ENCODE measurements at places on chromosomes 16 and 17.

GRCh38 chr16:55730115-55730514 is 74.3 kb downstream of the SLC6A2 start:
- no peak for DNase-seq

GRCh38 chr16:49521734-49522325 is 148.2 kb downstream of the C16orf78 start:
- no peak for DNase-seq

DNA sequence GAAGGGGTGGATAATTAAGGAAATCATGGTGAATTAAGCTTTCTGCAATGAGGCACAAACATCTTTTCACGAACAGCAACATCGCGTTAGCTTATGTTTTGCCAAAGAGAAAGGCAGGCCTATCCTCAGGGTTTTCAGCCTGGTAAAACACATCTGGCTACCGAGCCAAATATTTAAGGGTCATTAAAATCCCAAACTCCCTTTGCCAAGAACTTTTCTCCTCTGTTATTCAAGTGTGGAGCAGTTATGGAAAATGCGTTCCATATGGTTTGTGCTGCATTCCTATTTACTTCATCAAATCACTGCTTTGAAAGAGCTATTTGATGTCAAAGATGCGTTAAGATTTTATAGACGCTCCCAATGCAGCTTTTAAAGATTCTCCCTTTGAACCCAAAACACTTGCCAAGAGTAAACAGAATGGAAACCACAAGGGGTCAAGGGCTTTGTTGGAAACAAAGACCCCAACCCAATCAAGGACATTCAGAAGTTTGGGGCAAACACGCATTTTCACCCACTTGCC is 308.3 kb upstream of the CDH5 start:
- DNase-seq = no peak

- no peak for DNase-seq
Observed at GRCh38 chr16:53785044-53785443, 81.1 kb downstream of the FTO start.

- no peak for DNase-seq
Observed at GRCh38 chr16:887846-888245, 82.9 kb downstream of the LMF1 start.

- no peak for DNase-seq
Observed at GRCh38 chr16:24070851-24071250, 185.3 kb upstream of the CACNG3 start.
